ENCODE measurements at places on chromosomes 12 and 14.

DNA sequence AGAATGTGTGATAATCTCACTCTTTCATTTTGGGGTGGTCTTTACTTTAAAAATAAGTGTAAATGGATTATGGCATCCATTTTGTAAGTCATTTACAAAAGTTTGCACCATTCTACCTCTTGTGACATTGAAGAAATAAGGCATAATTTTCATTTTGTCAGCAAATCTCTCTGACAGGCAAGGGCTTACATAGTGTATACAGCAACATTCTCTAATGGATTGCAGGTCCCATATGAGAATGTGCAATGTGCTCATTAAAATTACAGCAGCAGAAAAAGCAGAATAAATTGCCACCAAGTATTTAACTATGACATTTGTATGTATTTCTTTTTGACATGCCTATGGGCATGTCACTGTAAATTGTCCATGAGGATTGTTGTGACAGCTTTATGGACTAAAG, 223.6 kb downstream of the TMEM117 start:
- no peak for DNase-seq

DNA sequence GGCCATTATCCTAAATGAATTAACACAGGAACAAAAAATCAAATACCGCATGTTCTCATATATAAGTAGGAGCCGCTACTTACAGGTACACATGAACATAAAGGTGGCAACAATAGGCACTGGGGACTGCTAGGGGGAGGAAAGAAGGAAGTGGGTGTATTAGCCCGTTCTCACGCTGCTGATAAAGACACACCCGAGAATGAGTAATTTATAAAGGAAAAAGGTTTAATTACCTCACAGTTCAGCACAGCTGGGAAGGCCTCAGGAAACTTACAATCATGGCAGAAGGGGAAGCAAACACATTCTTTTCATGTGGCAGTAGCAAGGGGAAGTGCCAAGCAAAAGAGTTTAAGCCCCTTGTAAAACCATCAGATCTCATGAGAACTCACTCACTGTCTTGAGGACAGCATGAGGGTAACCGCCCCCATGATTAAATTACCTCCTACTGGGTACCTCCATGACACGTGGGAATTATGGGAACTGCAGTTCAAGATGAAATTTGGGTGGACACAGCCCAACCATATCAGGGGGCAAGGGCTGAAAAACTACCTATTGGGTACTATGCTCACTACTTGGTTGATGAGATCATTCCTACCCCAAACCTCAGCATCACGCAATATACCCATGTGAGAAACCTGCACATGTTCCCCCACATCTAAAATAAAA, 16.4 kb upstream of the MIA2 start:
- DNase-seq: no peak

DNA sequence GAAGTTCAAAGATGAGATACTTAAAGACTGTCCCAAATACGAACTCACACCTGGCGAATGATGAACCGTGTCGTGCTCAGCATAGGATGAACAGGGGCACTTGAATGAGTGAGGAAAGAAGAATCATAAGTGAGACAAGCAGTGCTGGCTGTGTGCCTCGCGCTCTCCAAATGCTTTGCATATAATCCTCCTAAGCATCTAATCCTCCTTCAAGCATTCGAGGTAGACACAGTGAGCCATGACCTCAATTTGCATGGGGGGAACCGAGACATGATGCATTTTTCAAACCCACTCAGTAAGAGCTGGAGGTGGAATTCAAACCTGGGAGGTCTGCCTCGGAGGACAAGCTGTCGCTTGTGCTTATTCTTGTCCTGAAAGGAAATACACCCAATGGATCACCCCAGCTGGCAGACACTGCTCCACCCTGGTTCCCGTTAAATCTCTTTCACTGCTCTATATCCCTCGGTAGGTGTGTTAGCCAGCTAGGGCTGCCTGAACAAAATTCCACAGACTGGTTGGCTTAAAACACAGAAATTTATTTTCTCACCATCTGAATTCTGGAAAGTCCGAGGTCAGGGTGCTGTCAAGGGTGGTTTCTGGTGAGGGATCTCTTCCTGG, 274.0 kb downstream of the SLC15A4 start:
- no peak for DNase-seq

- no peak for DNase-seq
These were observed 4.0 kb upstream of the HOTAIR start for GRCh38 chr12:53978477-53979356.

DNA sequence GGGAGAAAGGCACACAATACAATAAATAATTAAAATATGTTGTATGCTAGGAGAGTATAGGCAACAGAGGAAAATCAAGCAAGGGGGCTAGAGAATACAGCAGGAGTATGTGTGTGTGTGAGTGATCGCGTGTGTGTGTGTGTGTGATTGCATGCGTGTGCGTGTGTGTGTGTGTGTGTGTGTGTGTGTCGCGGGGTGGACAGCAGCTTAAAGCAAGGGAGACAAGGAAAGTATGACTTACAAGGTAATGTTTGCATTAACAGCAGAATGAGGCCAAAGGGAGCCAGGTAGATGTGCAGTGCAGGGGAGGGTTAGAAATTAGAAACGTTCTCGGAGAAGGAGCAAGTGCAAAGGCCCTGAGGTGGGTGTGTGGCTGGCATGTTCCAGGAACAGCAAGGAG, 57.4 kb upstream of the KCNA1 start:
- DNase-seq: no peak

Data from stimulated activated CD8-positive, alpha-beta memory T cell treated with anti-CD3 and anti-CD28 coated beads, Interleukin-12 subunit alpha, Interleukin-12 subunit beta, amount 100 ng/mL, for 4 hours (primary cell).